ENCODE measurements at places on chromosomes 7 and 10.

GRCh38 chr7:98256431-98256830 lies 4.4 kb upstream of the TECPR1 start:
- DNase-seq = no peak

DNA sequence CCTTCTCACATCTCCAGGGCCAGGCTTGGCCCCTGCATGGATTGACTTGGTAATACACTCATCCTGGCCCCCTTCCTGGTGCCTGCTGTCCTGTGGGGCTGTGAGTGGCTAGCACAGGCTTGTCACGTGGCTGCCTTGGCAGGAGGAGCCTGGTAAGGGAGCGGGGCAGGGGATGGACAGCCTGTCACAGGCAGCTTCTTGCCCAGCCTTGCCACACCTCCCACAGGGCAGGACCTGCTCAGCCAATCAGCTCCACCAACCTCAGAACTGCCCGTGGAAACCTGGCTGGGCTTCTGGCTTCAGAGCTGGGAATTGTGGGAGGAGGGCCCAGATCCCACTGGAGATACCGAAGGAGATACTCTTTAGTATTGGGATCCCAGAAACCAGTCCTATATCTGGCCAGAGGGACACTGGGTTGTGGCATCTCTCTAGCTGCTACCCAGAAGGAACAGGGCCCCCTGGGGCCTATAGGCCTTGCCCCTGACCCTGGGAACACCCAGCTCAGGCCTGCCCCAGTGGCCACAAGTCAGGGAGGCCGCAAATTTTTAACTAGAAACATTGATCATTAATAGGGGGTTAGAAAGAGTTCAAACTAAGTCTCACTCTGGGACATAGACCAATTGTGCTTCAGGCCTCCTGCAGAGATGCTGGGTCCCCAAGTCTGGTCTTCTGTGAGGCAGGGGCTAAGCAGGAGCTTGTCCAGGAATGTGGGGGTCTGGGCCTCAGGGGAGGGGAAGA lies at the start of gene HOGA1:
HOGA1 (plus strand) TSS at position 330 of the 738 bp plus-strand sequence; CDS start at position 645, 315 bp downstream.
- DNase-seq = no peak

DNA sequence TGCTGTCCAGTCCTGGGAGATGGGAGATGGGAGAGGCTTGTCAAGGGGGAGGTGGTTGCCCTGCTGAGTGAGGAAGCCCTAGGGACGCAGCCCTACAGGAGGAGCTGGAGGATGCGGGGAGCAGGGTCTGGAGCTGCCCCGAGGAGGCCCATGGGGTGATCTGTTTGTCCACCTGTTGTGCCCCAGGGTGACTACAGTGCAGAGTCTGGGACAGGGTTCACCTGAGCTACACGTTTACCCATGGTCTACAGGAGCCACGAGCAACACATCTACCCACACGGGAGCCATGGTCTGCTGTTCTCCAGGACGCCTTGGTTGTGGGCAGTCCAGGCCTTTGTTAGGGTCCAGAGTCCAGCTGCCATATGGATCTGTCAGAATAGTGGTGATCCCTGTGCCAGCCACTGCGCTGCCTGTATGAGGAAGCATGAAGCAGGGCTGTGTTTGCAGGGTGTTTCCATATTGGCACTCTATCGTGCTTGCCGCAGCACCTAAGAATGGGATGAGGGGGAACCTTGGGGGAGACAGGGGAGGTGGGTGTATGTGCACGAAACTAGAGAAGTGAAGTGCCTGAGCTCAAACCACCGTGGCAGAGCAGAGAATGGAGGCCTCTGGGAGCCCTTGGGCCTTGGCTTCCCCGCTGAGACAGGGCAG lies 23.7 kb downstream of the ZNF775 start:
- no peak for DNase-seq

GRCh38 chr10:60853107-60853506 lies 74.8 kb downstream of the CDK1 start:
- DNase-seq = no peak

- no peak for DNase-seq
These were observed 174.2 kb upstream of the NPS start for GRCh38 chr10:127374901-127375300.

GRCh38 chr7:94412762-94413322 lies 18.1 kb downstream of the COL1A2 start:
- no peak for DNase-seq

DNA sequence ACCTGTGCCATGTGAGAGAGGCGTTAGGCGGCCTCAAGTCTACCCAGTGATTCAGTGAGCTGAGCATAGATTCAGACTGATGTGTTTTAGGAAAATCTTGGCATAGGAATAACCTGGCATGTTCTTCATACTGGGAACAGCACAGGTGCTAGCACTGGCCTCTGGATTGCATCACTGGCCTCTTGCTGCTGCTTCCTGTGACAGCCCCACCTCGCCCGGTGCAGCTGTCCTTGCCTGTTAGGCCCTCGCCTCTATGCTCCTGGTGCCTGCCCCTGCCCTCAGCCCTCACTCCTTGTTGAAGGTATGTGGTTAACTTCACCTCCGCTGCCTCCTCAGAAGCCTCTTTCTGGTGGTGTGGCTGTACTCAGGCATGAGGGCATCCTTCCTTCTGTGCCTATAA lies 46.2 kb downstream of the BLNK start:
- DNase-seq = no peak

DNA sequence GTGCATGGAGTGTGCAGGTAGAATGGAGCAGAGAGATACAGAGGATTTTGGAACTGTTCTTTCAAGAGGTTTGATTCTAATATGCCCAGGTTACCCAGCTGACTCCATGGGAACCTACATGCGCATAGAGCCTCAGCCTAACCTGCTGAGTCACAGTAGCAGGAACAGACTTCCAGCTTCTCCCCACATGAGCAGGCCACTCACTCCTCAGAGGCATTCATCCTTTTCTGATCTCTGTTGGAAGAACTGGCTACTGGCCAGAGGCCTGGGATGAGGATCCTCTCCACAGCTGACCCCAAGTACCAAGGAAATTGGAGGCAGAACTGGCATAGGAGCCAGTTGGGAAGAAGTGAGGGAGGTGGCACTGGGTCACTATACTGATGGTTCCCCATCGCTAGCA lies 17.9 kb upstream of the CCSER2 start:
- DNase-seq = no peak

GRCh38 chr7:121322460-121322859 lies 6.3 kb upstream of the WNT16 start:
- no peak for DNase-seq

DNA sequence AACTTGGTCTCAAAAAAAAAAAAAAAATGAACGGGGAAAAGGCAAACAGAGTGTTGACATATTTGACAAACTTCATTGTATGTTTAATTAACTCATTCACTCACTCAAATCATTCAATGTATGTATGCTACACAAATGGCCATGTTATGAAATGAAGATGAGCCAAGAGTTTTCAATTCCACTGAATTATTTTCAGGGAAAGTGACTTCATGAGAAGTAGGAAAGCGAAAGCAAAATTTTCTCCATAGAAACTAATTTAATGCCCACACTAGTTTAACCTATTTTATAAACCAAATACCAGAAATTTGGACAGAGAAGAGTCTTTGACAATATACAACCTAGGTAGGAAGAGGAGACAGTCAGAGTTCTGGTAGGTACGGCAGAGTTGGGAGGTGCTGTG lies 119.5 kb downstream of the HIPK2 start:
- DNase-seq = no peak

- no peak for DNase-seq
These were observed 232.1 kb downstream of the PTPRN2 start for GRCh38 chr7:158355456-158356065.

DNA sequence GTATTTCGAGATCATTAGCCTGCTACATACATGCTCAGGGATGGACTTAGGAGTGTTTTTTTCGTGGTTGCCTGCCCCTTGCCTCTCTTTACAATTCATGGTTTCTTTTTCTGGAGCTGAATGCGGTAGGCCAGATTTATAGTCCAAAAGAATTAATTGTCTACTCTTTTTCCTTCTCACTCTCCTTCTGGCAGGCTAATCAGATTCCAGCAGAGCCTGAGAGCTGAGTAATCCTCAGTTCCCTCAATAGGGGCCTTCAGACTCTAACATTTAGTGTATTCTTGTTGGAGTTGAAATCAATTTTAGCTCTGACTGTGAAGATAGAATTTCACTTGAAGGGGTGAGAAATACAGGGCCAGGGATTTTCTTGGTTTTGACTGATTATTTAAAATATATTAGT lies 16.4 kb downstream of the SORCS3 start:
- DNase-seq = no peak

- DNase-seq = no peak
These were observed 88.5 kb upstream of the ATP6V0A4 start for GRCh38 chr7:138886501-138886917.

- no peak for DNase-seq
These were observed 57.0 kb downstream of the DNAJC12 start for GRCh38 chr10:67780759-67781538.

GRCh38 chr7:159008417-159008816 lies 136.2 kb downstream of the VIPR2 start:
- DNase-seq = no peak

- no peak for DNase-seq
These were observed 236.9 kb downstream of the KLF6 start for GRCh38 chr10:3548076-3548475.
